ENCODE measurements at places on chromosomes 6 and 20. TPM values are rescaled to one million over a fixed set of nuclear protein-coding genes. Genes with fewer than 3 reads are reported as not detected.

GPLD1 gene
- 3.5 TPM for total RNA-seq

FOXS1 gene
- not detected for total RNA-seq

MAS1L gene
- not detected for total RNA-seq

BFSP1 gene
- 0.81 TPM for total RNA-seq

CDH4 gene
- not detected for total RNA-seq

TFEB gene
- 4.4 TPM for total RNA-seq

PPP1R14C gene
- total RNA-seq = 3.6 TPM

ENPP3 gene
- total RNA-seq = not detected

OLIG3 gene
- total RNA-seq = not detected

SIRPB1 gene
- total RNA-seq = 3.4 TPM

DEFB132 gene
- total RNA-seq = not detected

NR2E1 gene
- not detected for total RNA-seq

TPBG gene
- total RNA-seq = 42.6 TPM

BCLAF1 gene
- total RNA-seq = 139 TPM

HTR1E gene
- not detected for total RNA-seq

GHRH gene
- total RNA-seq = not detected

PRDM13 gene
- 1.3 TPM for total RNA-seq

FAM184A gene
- total RNA-seq = 8.6 TPM

ELOVL2 gene
- total RNA-seq = 0.20 TPM

APCDD1L gene
- not detected for total RNA-seq

PGC gene
- not detected for total RNA-seq

ANKRD66 gene
- total RNA-seq = not detected

MICB gene
- 64.3 TPM for total RNA-seq

CRISP2 gene
- total RNA-seq = not detected

STX11 gene
- not detected for total RNA-seq

USP49 gene
- 6.9 TPM for total RNA-seq

TRDN gene
- not detected for total RNA-seq

NOX3 gene
- total RNA-seq = not detected

FAM217A gene
- total RNA-seq = not detected

LPIN3 gene
- total RNA-seq = 23.5 TPM

TNNC2 gene
- total RNA-seq = not detected

SIM1 gene
- not detected for total RNA-seq

BAG2 gene
- 12.1 TPM for total RNA-seq

SRSF12 gene
- 1.7 TPM for total RNA-seq

CCR6 gene
- not detected for total RNA-seq

LRRC73 gene
- total RNA-seq = 0.50 TPM

VNN1 gene
- 12.4 TPM for total RNA-seq

EDEM2 gene
- 49.4 TPM for total RNA-seq

OPN5 gene
- not detected for total RNA-seq

HM13 gene
- 378 TPM for total RNA-seq

PHF20 gene
- total RNA-seq = 56.7 TPM

CST9L gene
- total RNA-seq = not detected

EEF1A2 gene
- total RNA-seq = 359 TPM

ETV7 gene
- total RNA-seq = 8.7 TPM

TRIM38 gene
- 20.6 TPM for total RNA-seq

TMEM217 gene
- 0.99 TPM for total RNA-seq

RTF2 gene
- total RNA-seq = 67.2 TPM

NKX2-2 gene
- not detected for total RNA-seq

LINC00237 gene
- not detected for total RNA-seq
